ENCODE measurements at places on chromosomes 16 and 17. TPM values are rescaled to one million over a fixed set of nuclear protein-coding genes. Genes with fewer than 3 reads are reported as not detected.

CYLD gene
- 40.1 TPM for total RNA-seq

GPRC5B gene
- 0.29 TPM for total RNA-seq

MYO15B gene
- total RNA-seq = 0.82 TPM

EXOSC6 gene
- 23.3 TPM for total RNA-seq

ADAD2 gene
- total RNA-seq = not detected

UBTF gene
- total RNA-seq = 66.1 TPM

KRTAP1-5 gene
- 117 TPM for total RNA-seq

ITGAD gene
- not detected for total RNA-seq

NECAB2 gene
- not detected for total RNA-seq

PPP1R1B gene
- not detected for total RNA-seq

KRTAP3-2 gene
- not detected for total RNA-seq

ASPHD1 gene
- 7.9 TPM for total RNA-seq

RAMP2 gene
- total RNA-seq = 1.0 TPM

PSMD3 gene
- 161 TPM for total RNA-seq

Data from HFFc6 (cell line).